Fibroblast of lung (primary cell): ENCODE measurements at places on chromosomes 3 and 15.

- DNase-seq: no peak
These were observed 20.1 kb downstream of the VPS8 start for GRCh38 chr3:184832044-184832443.

DNA sequence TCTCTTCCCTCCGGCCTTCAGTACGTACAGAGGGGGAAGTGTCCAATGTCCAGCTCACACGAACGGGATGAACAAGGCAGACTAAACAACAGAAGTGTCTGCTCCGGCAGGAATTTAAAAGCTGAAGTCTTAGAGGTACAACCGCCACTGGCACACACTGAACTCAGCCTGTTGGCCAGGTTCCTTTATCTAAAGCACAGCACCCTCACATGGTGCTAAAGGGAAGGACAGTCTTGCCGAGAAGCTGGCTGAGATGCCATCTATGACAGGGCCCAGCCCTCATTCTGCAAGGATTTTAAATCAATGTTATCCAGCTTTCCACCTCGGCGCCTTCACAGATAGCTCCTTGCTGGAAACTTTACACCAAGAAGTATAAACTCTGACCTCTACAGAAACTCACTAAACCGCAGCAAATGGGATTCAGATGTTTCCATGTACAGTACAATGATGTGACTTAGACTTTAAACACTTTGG, 2.8 kb downstream of the ADAMTS17 start:
- DNase-seq: peak; percentile 48

- no peak for DNase-seq
These were observed 491.7 kb downstream of the ZIC1 start for GRCh38 chr3:147900851-147901250.

- DNase-seq: peak; percentile 53
These were observed 384.8 kb downstream of the MECOM start for GRCh38 chr3:169278667-169279066.

GRCh38 chr3:19506171-19506570, 357.9 kb downstream of the KCNH8 start:
- DNase-seq: no peak

DNA sequence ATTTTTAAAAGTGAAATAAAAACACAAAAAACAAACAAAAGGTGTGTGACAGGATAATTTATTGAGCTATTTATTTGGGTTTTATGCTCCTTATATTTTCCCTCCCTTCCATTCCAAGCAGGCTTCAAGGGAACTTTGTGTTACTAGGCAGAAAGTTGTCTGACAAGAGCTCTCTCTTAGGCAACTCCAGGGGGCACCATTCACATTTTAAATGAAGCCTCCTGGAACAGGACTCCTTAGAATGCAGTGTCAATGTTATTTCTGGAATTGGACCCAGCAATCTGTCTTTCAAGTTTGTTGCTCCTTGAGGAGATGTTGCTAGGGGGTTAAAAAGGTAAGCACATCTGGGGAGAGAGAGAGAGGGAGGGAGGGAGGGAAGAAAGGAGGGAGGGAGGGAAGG, 5.4 kb upstream of the RFX7 start:
- peak; percentile 68 for DNase-seq

- no peak for DNase-seq
These were observed 88.3 kb upstream of the CLSTN2 start for GRCh38 chr3:139846729-139847128.

GRCh38 chr3:17580901-17581300, 161.5 kb downstream of the TBC1D5 start:
- no peak for DNase-seq

DNA sequence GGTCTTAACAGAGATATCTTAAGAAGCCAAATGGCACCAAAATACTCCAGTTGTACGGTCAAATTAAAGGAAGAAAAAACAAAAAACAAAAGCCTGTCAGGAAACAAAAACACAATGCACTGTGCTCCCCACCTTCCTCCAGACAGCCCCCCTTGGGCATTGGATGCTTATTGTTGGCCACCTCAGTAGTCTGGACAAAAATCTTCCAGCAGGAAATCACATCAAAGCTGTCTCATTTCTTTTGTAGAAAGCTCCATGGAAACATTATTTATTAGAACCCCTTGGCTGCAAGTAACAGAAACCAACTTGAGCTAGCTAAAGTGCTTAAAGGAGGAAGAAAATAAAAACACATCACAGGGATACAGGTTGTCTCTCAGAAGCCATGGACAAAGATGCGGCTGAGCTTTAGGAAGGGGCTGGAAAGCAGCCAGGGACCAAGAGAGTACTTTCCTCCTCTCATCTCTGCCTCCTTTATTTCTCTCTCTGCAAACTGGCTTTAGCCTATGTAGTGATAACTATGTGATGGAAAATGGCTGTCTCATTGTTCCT, 651.5 kb upstream of the ADAMTS9 start:
- DNase-seq: no peak

DNA sequence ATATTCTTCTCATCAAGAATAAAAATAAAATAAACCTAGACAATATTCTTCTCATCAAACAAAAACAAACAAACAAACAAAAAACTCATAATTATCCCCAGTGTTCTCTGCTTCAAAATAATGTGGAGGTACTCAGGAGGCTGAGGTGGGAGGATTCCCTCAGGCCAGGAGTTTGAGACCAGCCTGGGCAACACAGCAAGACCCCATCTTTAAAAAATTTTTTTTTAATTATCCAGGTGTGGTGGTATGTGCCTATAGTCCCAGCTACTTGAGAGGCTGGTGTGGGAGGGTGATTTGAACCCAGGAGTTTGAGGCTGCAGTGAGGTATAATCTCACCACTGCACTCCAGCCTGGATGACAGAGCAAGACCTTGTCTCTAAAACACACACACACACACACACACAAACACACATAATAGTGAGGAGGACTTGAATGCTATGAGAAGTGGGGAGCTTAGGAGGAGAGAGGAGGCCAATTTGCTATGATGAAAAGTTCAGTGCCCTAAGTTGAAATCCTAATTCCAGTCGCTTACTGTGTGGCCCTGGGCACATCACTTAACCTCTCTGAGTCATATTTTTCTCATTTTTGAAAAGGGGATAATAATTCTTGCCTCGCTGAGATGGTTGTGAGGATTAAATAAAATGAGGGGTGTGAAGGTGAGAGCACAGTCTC, 35.8 kb upstream of the HERC1 start:
- DNase-seq: no peak

DNA sequence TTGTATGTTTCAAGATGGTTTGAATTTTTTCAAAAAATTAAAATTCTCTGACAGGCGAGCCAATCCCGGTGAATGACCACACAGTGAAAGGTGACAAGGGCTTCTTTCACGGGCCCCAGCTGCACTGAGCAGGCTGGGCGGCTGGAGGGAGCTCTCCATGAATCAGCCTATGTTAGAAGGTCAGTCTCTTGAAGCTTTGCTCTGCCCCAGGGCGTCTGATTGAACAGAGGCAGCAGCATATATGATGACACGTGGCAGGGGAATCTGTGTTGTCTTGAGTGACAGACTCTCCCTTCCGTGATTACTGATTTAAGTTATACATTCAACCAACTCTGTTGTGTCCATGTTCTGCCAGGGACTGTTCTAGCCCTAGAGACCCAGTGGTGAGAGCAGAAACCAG, 51.5 kb downstream of the ISG20 start:
- no peak for DNase-seq

- DNase-seq: no peak
These were observed 297.1 kb downstream of the SATB1 start for GRCh38 chr3:18127859-18128681.

- DNase-seq: peak; percentile 94
These were observed 379.3 kb downstream of the NTRK3 start for GRCh38 chr15:87877114-87877810.

GRCh38 chr3:124557433-124558232, 172.6 kb upstream of the UMPS start:
- peak; percentile 17 for DNase-seq

GRCh38 chr15:71570736-71571135, 239.6 kb upstream of the NR2E3 start:
- no peak for DNase-seq

- no peak for DNase-seq
These were observed 59.1 kb upstream of the PYDC2 start for GRCh38 chr3:191401775-191402357.

DNA sequence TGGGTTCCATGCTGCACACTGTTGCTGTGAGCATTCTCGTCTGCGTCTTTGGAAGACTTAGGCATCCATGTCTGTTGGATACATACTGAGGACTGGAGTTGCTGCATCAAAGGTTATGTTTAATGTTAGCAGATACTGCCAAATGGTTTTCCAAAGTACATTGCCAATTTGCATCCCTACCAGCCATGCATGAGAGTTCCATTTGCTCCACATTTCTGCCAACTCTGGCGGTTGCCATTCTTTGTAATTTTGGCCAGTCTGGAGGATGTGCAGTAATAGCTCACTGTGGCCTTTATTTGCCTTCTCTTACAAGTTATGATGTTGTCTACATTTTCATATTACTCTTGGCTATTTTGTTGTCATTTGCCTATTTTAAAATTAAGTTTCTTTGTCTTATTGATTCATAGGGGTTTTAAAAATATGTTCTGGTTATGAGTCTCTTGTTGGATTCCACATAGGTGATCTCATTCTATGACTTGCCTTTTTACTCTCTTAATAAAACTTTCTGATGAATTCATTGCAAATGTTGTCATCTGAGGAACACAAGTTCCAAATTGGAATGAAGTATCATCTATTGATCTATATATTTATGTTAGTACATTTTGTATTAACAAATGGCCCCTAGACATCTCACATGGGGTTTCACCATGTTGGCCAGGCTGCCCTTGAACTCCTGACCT, 42.1 kb downstream of the FBLN2 start:
- no peak for DNase-seq

- peak; percentile 24 for DNase-seq
These were observed 1.6 kb upstream of the KLF13 start for GRCh38 chr15:31324806-31325594.

DNA sequence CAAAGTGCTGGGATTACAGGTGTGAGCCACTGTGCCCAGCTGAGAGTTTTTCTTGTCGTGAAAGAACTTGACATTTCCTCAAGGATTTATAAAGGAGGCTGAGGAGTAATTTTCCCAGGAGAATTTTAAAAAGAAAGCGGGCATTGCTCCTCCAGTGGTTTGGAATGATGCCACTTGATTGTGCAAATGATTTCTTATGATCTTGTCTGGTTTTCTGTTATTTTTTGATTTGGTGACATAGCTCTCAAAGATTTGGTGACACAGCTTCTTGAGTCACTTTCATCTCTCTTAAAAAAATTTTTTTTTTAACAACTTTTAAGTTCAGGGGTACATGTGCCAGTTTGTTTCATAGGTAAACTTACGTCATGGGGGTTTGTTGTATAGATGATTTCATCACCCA, 24.6 kb upstream of the NFKBIZ start:
- DNase-seq: no peak

- no peak for DNase-seq
These were observed 148.3 kb downstream of the SMAD6 start for GRCh38 chr15:66850078-66850991.
